KG1 (cell line): ENCODE measurements at places on chromosomes 1 and 21.

DNA sequence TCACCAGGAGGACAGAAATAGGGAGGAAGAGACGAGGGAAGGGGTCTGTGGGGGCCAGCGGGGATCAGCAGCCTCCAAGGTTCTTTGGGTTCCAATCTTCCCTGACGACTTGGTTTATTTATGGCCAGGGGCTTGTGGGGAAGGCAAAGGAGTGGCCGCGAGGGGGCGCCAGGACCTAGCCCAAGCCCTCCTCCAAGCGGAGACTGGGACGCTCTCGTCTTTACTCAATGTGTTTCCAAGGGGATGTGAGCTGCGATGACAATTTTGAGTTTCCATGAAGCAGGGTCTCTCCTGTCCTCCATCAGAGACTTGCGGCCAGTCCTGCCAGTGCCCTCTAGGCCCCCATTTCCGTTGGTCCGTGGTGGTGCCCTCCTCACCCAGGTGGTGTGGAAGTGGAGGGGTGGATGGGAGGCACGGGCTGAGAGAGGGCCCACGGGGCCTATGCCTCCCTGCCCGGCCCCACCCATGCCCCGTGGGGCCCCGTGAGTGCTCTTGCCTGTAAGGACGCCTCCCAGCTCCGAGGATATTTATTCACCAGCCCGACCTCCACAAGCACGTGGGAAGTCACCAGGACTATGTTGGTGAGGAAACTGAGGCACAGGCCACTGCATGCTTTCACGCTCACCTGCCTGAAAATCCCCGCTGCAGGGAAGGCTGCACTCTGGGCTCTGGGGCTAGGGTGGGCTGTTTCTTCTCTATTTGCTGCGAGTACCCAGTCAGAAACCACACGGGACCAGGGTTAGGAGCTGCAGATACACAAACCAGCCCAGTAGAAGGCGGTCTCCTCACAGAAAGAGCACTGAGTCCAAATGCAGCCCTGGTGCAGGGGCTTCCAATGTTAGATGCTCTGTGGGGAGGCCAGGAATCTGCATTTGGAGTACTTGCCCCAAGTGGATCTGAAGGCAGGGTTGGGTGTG, 26.5 kb downstream of the DMRTB1 start:
- DNase-seq: peak; percentile 60

- no peak for DNase-seq
Observed at GRCh38 chr21:38356883-38357625, 100.3 kb downstream of the KCNJ15 start.

- DNase-seq: no peak
Observed at GRCh38 chr1:214303141-214303930, 22.4 kb downstream of the SMYD2 start.

DNA sequence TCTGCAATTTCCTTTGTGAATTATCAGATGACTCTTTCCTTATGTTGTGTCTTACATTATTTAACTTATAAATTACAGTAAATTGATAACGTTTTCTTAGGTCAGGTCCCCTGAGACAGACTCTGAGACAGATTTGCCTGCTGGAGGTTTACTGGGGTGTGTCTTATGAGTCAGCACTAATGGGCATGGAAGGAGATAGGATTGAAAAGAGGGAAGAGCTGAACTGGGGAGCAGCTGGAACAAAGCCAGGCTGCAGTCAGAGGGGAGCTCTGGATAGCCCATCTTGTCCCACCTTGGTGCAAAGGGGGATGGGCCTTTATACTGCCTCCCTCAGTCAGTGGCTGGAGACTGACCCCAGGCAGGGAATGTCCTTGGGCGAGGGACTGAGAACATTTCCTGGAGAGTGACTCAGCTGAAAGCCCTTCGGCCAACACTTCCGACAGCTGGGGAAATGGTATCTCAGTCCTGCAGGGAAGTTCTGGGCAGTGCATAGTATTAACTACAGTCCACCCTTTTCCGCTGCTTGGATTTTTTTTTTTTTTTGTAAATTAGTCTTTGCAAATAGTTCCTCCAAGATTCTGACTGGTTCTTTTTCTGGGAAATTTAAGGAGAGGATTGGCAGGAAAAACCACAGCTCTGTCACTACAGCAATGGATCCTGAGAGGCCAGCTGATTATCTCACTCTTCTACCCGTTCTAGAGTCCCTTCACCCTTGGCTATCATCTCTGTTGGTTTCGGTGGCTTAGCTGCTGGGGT, 39.1 kb upstream of the CDC42BPA start:
- no peak for DNase-seq

DNA sequence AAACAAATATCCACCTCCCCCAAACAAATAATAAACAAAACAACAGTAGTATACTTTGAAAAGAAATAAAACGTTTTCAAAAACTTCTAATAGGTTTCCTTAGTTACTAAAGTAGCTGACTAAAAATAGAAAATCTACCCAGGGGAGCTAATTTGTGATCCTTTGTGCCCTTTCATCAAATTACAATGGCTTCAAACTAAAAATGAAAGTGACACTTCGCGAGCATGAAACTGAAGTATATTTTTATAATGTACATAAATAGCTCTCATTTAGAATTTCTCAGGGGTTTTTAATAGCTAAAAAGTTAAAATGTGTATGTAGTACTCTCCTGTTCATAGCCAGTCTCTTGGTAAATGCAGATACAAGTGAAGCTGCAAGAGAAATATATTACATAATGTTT, 78.4 kb downstream of the BRINP3 start:
- no peak for DNase-seq

GRCh38 chr1:234607109-234608024, 2.6 kb downstream of the IRF2BP2 start:
- DNase-seq: no peak

- DNase-seq: no peak
Observed at GRCh38 chr1:168287237-168287664, 6.6 kb downstream of the TBX19 start.

GRCh38 chr1:212814537-212815334, 23.0 kb downstream of the TATDN3 start:
- no peak for DNase-seq

GRCh38 chr1:30111431-30111830, 612.0 kb downstream of the MATN1 start:
- DNase-seq: no peak

- no peak for DNase-seq
Observed at GRCh38 chr1:236163463-236164153, 21.3 kb downstream of the GPR137B start.

DNA sequence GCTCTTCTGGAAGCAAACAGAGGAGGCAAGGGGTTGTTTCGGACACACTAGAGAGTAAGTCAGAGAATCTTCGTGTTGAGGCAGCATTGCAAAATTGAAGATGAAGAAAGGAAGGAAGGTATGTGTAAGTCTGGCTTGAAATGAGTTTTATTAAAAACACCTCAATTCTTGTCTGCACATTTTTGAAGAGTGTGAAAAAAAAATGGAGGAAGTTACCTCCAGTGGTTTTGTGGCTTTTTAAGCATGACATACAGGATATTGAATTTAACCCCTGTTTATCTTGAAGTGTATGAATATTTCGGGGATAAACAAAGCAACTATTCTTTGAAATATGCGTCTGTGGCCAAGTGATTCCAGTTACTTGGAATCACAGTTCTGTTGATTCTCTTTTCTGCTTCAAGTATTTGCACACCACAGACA, 203.2 kb upstream of the SGIP1 start:
- DNase-seq: peak; percentile 19

DNA sequence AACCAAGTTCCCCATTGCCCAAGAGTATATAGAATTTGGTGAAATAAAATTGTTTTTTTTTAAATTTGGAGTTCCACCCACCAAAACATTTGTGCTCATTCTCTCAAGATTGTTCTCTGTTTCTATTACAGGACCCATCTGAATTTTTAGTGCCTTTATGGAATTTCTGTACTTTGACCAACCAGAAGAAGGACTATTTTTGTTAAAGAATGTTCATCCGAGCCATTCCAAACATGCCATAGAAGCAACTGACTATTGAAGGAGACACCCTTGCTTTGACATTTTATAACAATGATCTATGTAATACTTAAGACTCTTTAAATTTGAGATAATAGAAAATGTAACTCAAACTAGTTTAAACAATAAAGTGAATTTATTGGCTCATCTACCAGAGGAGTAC, 655.7 kb upstream of the ADAMTS5 start:
- DNase-seq: no peak

DNA sequence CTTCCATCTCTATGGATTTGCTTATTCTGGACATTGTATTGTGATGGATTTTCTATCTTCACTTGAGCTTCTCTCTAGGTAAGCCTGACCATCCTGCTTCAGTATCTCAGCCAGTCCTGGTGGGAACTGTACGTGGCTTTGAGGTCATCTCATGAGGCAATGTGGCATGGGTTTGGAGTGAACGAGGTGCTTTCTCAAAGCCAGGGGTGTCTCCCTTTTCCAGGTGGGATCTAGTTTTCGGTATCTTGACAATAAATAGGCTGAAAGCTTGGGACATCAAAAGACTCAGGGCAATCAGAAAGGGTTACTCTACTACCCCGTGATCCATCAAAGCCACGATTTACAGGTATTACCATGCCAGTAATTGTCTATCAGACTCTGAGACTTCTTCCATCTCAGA, 40.8 kb downstream of the AZIN2 start:
- no peak for DNase-seq

- DNase-seq: no peak
Observed at GRCh38 chr1:91851130-91852010, 34.6 kb downstream of the TGFBR3 start.

DNA sequence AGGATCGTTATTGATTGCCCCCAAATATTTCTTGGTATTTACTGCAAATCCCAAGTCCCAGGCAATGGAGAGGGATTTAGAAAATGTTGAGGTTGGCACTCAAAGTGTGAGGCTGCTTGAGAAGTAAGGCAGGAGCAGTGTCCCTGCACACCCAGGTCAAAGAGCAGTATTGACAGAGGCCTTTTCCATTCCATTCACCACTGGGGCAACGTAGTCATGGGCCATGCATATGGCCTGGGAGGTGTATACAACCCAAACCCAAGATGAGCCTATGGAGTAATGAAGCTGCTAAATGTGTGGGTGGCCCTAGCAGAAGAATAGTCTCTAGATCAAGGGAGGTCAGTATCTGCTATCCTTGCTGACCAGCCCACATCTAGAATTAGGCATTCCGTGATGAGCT, 245.6 kb downstream of the FOXD2 start:
- DNase-seq: no peak

- no peak for DNase-seq
Observed at GRCh38 chr1:3821004-3821403, 24.7 kb upstream of the LRRC47 start.

DNA sequence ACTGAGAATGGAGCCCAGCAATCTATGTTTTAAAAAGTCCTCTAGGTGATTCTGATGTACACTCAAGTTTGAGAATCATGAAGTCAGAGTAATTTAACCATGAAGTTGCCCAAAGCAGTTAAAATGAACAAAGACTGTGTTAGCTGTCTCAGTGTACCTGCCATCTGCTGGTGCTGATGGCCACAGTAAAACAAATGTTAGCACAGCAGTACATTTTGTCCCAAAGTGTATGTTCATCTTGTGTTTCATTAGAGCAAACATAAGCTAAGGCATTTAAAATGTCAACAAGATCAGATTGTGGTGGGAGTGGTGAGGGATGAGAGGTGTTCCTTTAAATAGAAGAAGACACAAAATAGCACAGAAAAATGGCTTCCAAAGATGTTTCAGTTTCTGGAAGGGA, 31.1 kb downstream of the FYB2 start:
- DNase-seq: no peak

DNA sequence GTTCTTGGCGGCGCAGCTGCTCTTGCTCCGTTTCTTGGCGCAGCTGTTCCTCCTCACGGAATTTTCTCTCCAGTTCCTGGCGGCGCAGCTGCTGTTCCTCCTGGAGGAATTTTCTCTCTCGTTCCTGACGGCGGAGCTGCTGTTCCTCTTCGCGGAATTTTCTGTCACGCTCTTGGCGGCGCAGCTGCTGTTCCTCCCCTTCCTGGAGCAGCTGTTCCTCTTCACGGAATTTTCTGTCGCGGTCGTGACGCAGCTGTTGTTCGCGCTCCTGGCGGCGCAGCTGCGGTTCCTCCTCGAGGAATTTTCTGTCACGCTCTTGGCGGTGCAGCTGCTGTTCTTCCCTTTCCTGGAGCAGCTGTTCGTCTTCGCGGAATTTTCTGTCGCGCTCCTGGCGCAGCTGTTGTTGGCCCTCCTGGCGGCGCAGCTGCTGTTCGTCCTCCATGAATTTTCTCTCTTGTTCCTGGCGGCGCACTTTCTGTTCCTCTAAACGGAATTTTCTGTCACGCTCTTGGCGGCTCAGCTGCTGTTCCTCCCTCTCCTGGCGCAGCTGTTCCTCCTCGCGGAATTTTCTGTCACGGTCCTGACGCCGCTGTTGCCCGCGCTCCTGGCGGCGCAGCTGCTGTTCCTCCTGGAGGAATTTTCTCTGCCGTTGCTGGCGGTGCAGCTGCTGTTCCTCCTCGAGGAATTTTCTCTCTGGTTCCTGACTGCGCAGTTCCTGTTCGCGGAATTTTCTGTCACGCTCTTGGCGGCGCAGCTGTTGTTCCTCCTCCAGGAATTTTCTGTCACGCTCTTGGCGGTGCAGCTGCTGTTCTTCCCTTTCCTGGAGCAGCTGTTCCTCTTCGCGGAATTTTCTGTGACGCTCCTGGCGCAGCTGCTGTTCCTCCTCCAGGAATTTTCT, 7.0 kb downstream of the TCHH start:
- no peak for DNase-seq

GRCh38 chr1:109756848-109757521, 6.7 kb downstream of the EPS8L3 start:
- no peak for DNase-seq

- no peak for DNase-seq
Observed at GRCh38 chr1:92136341-92136740, 56.2 kb downstream of the BTBD8 start.

GRCh38 chr1:180534214-180534613, 24.6 kb upstream of the OVAAL start:
- DNase-seq: no peak
